CD4-positive, alpha-beta T cell (primary cell): ENCODE measurements at places on chromosomes 2 and 18. TPM values are rescaled to one million over a fixed set of nuclear protein-coding genes. Genes with fewer than 3 reads are reported as not detected.

- H3K4me3 ChIP-seq: no peak overlapping the region
- no peak for DNase-seq
- no peaks in the 10 kb centered on the region for H3K36me3 ChIP-seq
Measured at GRCh38 chr2:207403141-207403540, 126.6 kb upstream of the CREB1 start.

Gene LIMS1
- total RNA-seq: 18.5 TPM

Gene LIPG
- total RNA-seq: not detected

Gene VWA3B
- not detected for total RNA-seq
